Activated CD4-positive, alpha-beta T cell treated with anti-CD3 and anti-CD28 coated beads, Interleukin-2, amount 50 U/mL, for 48 hours (primary cell): ENCODE measurements at places on chromosomes 2 and 18.

DNA sequence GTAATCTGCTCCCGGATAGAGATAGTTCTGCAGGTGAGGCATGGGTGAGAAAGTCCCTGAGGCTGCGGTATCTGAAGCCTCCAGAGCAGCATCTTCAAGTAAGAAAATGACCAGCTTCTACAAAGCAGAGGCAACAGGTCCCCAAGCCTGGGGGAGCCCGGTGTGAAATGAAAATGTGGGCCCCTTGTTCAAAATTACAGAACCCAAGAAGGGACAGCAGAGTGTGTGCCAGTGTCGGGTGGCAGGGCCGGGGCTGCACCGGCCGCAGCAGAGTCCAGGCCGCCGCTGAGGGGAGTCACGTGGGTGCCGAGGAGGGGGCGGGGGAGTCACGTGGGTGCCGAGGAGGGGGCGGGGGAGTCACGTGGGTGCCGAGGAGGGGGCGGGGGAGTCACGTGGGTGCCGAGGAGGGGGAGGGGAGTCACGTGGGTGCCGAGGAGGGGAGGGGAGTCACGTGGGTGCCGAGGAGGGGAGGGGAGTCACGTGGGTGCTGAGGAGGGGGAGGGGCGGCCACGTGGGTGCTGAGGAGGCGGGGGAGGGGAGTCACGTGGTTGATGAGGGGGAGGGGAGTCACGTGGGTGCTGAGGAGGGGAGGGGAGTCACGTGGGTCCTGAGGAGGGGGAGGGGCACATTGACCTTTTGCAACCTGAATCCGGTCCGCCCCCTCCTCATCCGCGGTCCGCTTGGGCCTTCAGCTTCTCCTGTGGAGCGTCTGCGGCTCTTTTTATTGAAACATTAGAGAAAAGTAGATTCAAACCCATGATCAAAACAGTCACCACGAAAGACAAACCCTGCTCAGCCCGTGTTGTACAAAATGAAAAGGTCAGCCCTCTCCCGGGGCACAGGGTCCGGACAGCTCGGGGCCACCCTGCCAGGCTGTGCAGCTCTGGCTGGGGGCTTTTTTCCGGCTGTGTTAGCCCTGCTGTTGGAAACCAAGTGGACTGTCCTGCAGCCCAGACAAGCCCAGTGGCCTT, 10.4 kb downstream of the COLEC11 start:
- DNase-seq, result peak; percentile 50

DNA sequence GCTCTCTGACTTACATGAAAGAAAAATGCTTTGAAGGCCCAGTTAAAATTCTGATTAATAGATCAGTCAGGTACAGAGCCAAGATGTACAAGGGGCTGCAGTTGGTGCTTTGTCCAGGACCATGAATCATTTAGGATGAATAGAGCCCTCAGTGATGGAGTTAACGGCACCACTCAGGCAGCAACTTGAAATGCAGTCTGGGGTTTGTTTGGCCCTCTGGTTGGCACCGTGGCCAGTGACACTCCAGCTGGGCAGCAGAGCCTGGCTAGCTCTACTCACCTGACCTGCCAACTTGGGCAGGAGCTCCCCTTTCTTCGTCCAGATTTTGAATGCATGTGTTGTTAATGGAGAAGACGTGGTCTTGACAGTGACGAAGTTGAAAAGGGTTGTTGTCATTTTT, 493.0 kb upstream of the ACVR2A start:
- no peak for DNase-seq

DNA sequence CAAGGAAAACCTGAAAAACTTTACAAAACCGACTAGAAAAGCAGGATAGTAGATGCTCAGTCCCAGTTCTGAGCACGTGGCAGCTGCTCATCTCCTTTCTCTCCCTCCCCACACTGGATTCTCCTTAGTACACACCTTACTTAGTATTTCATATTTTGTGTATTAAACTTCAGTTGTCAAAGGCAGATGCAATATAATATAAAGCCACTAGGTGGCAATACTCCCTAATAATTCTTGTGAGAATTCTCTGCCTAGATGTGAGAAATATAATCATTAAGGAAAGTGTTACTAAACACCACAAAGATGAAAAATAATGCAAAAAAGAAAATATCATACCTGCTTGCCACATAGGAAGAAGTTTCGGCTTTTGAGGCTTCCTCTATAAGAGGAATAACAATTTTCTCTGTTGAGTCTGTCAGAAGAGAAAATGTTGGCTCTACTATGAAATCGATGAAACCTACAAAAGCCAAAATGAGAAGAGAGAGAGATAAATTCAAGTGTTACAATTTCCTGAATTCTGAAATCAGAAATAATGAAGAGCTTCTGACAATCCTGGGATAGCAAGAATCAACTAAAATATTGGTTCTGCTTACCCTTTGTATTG, 200.6 kb downstream of the PPP1R1C start:
- no peak for DNase-seq

DNA sequence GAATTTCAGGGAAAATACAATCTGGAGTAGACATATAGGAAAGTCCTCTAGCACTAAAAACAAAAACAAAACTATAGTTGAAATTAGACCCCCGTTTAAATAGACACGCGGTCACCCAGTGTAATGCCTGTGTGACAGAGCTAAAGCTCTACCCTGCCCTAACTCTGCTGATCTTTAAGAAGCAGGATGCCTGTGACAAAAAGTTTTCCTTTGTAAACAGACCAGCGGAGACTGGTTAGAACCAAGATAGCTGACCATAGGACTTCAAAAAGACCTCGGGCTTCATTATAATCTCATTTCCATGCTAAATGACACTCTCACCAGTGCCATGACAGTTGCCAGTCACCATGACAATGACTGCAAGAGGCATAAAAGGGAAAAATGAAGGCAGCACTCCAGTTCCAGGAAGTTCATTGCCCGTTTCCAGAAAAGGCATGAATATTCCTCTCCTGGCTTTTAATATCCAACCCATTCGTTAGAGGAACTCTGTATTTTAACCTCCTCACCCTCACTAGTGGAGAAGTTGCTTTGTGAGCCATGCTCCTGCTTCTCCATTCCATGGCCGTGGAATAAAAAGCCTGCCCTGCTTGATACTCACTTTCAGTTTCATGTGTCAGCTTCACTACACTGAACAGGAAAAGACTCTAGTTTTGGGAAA, 157.2 kb upstream of the COPS8 start:
- no peak for DNase-seq

DNA sequence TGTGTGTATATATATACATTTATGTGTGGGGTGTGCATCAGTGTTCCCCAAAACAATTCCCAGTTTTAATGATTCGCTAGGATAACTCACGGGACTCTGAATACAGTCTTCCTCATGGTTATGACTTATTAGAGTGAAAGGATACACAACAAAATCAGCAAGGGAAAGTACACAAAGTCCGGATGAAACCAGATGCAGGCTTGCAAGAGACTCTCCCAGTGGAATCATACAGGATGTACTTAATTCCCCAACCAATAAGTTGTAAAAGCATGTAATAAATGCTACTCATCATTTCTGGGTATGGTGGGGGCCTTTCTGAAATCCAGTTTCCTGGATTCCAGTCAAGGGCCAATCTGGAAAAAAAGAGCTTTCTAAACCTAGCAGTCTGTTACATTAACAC, 654.1 kb upstream of the SYT4 start:
- no peak for DNase-seq

DNA sequence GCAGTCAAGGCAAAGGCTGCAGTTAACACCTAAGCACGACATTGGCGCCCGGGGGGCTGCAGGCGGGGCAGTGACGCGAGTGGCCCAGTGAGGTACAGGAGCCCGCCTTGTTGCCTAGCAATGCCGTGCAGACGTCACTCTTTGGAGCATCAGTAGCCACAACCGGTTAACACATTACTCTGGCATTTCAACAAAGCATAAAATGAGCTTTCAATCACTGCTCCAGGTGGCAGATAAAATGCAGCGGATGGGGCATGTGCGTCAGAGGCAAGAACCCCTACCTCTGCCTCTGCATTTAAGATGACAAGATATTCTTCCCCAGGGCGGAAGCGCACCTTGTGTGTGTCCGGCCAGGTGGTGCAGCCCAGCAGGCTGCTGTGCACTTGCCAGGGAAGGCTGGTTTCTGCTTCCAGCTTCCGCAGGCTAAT, 139.4 kb downstream of the MTCL1 start:
- no peak for DNase-seq

DNA sequence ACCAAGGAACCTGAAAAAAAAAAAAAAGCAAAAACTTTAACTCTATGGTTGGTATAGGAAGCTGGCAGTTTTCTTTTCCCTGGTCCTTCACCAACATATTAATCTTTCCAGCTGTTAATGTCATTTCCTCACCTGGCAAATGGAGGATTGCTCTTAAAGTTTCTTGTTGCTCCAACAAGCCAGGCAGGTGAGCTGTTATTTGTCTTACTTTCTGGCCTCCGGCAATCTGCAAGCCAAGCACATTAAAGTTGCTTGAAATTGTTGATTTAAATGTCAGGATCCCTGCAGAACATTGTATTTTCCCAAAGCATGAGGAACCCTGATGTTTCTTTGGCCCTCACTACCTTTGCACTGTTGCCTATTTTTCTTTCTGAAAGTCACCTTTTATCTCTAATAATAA, 664.9 kb downstream of the METTL4 start:
- DNase-seq, result no peak

DNA sequence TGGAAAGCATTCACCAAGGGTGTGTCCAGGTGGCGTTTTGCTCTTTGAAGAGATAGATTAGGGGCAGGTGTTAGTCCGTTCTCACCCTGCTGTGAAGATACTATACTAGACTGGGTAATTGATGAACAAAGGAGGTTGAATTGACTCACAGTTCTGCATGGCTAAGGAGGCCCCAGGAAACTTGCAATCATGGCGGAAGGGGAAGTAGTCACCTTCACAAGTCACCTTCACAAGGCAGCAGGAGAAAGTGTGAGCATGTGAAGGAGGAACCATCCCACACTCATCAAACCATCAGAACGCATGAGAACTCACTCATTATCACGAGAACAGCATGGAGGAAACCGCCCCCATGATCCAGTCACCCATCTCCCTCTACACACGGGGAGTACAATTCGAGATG, 135.7 kb upstream of the NFATC1 start:
- DNase-seq, result no peak

- no peak for DNase-seq
Measured at GRCh38 chr2:204452464-204453023, 92.7 kb upstream of the PARD3B start.

DNA sequence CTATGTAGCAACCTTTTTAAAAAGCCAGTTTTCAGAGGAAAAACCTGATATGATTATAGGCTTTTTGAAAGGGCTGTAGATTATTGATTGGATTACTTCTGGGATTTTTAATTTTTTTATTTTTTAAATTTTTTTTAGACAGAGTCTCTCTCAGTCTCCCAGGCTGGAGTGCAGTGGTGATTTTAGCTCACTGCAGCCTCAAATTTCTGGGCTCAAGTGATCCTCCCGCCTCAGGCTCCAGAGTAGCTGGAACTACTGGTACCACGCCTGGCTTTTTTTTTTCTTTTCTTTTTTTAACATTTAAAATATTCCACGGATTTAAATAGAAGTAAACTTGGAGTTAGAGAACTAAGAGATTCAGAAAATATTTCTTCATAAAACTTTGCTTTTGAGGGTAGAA, 1.2 kb downstream of the MRPL19 start:
- DNase-seq, result peak; percentile 13

GRCh38 chr2:48633143-48633542, 15.5 kb downstream of the GTF2A1L start:
- DNase-seq, result no peak

DNA sequence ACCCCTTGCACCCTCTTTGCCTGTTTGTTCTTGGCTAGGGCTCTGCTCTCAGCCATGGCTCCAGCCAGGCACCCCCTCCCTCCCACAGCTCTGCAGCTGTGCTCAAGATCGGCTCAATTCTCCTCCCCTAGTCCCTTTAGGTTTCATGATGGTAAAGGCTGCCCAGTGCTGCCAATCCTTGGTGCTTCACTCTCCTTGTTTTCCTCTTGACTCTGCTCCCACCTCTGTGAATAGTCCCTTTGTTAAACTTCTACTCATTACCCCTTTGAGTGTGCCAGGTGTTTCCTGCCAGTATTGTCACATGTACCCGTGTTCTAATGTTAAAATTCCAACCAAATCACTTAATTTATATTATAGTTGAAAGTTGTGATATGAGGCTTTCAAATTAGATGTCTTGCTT, 101.0 kb upstream of the CERS6 start:
- no peak for DNase-seq

DNA sequence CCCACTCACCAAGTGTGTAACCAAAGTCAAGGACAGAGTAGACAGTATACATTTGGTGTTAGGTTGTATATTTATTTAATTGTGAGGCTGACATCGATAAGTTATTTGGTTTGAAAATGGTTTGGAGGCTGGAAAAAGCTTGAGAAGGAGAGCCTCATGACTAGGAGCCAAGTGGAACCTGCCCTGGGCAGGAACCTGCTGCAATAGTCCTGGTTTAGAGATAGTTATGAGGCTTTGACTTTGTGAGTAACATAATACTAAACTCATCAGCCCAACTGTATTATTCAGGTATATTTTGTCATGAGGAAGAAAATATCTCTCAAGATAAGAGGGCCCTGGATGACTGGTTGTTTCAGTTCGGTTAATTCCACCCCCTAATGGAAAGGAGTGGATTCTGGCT, 234.3 kb upstream of the CYRIA start:
- DNase-seq, result no peak

DNA sequence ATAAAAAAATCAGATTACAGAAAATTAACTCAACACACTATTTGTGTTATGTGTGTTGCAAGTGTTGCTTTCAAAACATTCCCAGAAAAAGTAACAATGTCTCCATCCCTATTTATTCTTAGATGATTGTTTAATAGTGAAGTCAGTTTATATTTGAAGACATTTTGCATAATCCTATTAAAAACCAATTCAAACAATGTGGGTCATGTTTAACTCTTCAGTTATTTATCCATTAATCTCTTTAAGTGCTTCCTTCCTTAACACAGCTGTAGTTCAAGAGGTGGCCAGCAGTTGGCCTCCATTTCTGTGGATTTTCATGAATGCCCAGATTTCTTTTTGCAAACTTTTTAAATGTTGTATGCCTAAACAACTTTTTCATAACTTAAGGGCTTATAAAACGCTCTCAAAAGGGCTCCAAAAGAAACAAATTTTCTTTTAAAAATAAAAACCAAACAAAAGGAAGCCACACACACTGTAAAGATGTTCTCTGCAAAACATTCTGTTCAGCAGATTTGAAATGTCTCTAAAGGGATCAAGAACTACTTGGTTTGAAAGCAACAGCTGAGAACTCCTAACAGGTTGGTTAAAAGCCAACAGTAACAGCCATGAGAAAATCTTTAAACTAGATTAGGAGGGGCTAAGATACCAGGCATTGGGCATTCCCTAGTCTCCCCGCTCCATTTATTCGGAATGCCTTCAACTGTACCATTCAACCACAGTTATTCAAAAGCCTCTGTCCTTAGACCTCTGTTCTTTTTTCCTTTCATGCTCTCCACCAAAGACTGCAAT, 71.5 kb downstream of the THADA start:
- no peak for DNase-seq

- DNase-seq, result no peak
Measured at GRCh38 chr18:25077038-25077943, 274.7 kb downstream of the ZNF521 start.

DNA sequence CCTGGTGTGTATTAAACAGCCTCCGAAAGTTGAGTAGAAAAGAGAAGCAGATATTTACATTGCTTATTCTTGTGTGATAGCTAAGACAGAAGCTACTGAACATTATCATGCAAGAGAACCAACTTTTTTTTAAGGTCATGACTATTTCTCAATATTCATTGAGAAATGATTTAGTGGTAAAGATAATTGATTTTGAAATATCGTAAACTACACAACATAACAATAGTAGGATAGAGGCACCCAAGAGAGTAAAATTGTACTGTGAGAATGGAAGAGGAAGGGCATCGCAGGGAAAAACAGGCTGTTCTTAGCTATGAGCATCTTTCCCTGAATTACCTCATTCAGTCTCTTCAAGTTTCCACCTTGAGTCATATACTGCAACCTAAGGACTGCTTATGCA, 25.2 kb downstream of the HRH4 start:
- no peak for DNase-seq
